ENCODE measurements at places on chromosomes 4 and X. TPM values are rescaled to one million over a fixed set of nuclear protein-coding genes. Genes with fewer than 3 reads are reported as not detected.

GRCh38 chr4:71239365-71239764 lies 99.5 kb upstream of the SLC4A4 start:
- DNase-seq, result no peak

DNA sequence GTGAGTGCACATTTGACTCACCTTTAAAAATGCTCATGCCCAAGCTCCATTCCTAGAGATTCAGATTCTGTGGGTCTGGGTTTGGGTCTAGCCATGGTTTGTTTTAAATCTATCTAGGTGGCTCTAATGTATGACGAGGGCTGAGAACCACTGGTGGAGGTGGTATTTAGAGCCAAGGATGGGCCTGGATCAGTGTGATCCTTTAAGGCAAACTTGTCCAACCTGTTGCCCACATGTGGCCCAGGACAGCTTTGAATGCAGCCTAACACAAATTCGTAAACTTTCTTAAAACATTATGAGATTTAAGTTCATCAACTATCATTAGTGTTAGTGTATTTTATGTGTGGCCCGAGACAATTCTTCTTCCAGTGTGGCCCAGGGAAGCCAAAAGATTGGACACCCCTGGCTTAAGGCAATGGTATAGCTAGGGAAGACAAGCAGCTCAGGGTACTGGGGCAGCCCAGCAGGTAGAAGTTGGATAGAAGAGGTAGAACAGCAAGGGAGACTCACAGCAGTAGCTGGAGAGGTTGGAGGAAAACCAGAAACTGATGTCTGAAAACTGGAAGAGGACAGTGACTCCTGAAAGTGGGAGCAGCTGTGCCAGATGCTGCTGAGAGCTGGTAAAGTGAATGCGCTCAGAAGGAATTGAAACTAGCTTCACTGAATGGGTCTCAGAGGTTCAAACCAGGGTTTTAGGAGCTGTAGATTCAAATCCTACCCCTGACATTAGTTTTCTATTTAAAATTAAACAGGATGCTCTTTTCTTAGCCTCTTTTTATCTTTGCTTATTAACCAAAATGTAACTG lies 18.2 kb downstream of the ADD1 start:
- no peak for DNase-seq

DNA sequence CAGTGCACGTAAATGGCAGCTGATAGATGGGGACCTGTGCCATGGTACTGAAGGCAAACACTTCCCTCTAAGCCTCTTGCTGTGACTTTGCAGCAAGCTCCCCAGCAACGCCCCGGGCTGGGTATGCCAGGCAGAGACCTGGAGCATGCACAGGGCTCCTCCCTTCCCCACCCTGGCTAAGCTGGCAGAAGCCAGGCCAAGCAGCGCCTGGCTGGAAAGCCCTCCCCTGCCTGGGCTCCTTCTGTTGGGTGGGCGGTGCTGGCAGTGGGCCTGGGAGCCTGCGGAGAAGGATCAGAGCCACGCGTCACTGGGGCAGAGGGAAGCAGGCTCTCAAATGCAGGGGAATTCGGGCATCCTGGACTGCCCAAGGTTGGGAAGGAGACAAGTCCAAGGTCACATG lies 3.6 kb downstream of the ATP2B3 start:
- DNase-seq, result no peak

DNA sequence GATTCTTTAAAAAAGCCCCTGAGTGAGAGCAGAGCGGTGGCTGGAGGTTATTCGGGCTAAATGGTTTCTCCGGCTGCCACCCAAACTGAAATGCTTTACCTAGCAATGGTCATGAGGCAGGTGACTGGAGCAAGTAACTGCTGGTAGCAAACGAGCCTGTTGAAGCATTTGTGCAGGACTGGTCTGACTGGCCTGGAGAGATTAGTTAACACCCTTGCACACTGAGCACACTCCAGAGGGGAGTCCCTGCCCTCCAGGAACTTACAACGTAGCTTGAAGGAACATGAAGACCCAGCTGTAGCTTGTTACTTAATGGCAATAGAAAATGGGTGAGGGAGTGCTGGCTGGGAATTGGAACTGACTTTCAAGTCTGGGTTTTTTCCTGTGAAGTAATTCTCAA lies 40.4 kb downstream of the CCNG2 start:
- DNase-seq, result no peak

- no peak for DNase-seq
Observed at GRCh38 chrX:154719132-154719675, 31.7 kb downstream of the GAB3 start.

DNA sequence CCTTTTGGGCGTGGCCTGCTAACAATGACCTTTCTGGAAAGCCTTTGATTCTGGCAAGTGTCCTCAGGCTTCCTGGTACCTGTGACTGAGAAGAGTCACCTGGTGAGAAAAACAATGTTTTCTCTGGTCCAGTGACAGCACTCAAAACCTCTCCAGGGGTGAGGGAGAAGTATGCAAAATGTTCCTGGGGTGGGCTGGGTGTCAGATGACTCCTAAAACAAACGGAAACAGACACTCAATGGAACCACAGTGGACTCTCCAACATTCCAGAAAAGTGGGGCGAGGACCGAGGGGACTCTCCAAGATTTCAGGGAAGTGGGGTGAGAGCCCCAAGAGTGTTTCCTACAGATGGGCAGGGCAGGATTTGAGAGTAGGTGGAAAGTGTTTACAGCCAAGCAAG lies 69.5 kb downstream of the ANAPC4 start:
- DNase-seq, result no peak

- DNase-seq, result no peak
Observed at GRCh38 chr4:95086551-95086950, 328.8 kb downstream of the BMPR1B start.

GRCh38 chrX:106286053-106286650 lies 118.0 kb downstream of the PWWP3B start:
- DNase-seq, result no peak

DNA sequence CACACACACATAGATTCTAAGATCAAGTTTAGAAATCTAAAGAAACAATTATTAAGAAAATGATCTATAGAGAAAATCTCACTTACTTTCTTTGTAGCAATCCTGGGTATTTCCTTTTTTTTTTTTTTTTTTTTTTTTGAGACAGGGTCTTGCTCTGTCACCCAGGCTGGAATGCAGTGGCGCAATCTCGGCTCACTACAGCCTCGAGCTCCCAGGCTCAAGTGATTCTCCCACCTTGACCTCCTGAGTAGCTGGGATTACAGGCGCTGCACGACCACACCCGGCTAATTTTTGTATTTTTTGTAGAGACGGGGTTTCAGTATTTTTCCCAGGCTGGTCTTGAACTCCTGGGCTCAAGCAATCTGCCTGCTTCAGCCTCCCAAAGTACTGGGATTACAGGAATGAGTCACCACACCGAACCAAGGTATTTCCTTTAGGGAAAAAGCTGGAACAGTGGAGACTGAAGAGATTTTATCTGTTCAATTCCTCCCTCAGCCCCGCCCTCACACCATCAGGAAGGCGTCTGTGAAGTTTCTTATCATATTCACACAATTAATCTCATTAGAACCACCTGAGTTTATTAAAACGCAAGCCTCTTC lies at the start of gene TRIML2:
Gene TRIML2, minus strand, starts transcription at position 447 of the 599 bp plus-strand sequence. CDS start 4,235 bp downstream, outside the sequence.
- no peak for DNase-seq

The CLGN gene
- 0.40 TPM for total RNA-seq

DNA sequence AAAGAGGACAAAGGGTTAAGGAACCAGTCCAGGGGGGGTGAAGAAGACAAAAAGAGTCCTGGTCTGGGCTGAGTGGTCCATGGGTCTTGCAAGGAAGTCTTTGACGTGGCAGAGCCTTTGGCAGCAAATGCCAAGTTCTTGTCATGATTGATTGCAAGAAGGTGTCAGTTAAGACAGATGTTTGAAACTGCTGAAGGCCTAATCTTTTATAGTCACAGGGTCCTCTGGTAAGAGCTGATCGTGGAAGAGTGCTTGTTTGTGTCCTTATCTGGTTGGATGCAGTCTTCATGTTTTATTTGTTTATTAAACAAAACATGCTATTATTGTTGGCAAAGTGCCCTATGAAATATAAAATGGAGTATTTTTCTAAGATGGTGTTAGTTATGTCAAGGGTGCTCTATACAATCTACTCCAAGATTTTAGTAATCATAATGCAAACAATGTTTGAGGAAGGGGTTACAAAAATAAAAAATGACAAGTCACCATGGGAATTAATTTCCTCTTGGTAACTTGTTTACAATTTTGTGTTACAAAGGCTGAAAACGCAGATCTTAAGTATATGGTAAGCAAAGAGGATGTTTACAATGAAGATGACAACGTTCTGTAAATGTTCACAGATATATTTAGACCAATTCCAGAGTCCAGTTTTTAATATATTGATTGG lies 85.9 kb downstream of the MAGED4 start:
- DNase-seq, result no peak

DNA sequence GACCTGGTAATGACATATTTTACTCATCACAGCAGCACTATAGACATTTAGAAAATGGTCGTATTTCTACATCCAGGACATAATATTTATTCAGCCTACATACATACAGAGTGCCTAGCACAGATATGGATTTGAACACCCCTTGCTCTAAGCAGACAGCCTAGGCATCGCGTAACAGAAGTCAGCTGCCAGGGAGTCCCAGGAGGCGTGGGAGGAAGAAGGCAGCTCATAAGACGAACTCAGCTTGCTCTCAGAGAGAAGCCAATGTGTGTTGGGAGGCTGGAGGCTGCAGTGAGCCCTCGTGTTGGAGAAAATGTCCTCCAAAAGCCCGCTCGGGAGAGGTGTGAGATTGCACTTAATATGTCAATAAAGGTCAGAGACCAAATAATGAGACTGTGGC lies 131.6 kb downstream of the BCOR start:
- no peak for DNase-seq

DNA sequence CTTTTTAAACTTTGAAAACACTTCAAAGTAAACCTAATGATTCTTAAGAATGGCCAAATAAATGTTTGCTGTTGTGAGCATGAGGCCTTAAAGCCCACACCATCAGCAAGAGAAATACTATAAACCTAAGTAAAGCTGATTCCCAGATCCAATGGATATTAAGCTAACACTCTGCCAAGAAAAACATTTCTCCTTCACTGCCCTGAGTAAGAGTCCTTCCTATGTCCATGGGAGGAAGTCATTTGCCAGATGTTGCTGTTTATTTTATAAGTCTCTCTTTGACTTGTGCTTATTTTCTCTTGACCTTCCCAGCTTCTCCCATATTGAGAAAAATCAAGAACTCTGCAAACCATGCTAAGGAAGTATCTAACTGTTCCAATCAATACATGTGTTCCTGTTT lies 154.3 kb upstream of the EDNRA start:
- DNase-seq, result no peak

GRCh38 chr4:73709451-73710033 lies 30.8 kb upstream of the CXCL8 start:
- no peak for DNase-seq

DNA sequence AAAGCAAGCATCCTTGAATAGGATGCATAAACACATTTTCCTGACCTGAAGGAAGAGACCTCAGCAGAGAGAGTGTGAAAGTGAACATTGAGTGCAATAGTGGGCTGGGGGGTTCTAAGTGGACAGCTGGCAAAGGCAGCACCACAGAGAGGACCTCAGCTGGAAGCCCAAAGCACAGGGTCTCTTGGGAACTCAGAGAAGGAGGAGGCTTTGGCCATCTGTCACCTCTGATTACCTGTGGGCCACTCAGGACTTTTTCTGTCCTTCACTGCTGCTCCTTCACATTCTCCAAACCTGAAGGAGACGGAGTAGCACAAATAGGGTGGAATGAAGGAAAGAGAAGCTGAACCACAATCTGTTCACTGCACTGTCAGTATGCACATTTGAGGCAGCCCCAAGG lies 37.9 kb upstream of the FAT4 start:
- DNase-seq, result no peak

The CLDN2 gene
- 1.9 TPM for total RNA-seq

GRCh38 chrX:48569958-48570357 lies 4.3 kb upstream of the RBM3 start:
- no peak for DNase-seq

DNA sequence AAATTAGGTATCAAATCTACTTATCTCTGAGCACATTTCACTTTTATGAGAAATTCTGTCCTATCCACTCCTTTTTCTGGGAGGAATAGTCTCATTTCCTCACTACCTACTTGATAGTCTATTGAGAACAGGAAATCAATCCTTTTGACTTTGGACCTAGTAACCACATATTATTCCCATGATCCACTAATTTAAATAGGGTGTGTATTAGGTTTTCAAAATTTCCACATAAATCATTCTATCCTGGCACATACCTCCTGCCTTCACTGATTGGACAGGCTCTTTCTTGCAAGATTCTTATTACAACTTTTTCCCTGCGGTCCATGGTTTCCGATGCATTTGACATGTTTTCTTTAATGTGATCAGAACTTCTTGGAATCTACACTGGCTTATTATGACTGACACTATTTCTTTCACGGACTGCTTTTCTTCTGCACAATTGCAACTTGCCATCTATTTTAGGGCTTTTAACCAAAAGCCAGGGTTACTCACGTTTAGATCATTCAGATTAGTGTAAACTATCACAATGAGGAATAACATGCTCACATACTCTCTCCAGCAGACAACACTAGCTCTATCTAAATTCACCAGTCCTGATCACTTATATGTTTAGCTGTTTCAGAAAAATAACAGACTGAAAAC lies 419.9 kb upstream of the SLIT2 start:
- no peak for DNase-seq

The MAGED4 gene
- 1.9 TPM for total RNA-seq

The MTMR8 gene
- total RNA-seq, result 6.9 TPM

- no peak for DNase-seq
Observed at GRCh38 chrX:120727911-120728310, 98.1 kb upstream of the C1GALT1C1 start.

The NAP1L3 gene
- 0.40 TPM for total RNA-seq

The C4orf54 gene
- total RNA-seq, result not detected

- peak; percentile 95 for DNase-seq
Observed at GRCh38 chr4:15956179-15956850, 6.7 kb downstream of the FGFBP2 start.

DNA sequence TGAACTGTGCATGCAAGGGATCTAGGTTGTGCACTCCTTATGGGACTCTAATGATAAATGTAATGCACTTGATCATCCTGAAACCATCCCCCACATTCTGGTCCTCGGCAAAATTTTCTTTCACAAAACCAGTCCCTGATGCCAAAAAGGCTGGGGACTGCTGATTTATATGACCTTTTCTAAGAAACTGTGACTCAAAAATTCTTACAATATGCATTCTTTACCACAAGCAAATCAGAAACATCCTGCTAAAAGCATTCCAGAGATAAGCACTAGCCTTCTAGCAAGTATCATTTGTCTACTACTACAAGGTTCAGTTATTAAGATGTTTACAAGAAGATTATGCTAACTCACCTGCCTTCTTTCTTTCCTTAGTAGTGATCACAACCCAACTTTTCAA lies 166.5 kb upstream of the PCDH7 start:
- DNase-seq, result no peak

DNA sequence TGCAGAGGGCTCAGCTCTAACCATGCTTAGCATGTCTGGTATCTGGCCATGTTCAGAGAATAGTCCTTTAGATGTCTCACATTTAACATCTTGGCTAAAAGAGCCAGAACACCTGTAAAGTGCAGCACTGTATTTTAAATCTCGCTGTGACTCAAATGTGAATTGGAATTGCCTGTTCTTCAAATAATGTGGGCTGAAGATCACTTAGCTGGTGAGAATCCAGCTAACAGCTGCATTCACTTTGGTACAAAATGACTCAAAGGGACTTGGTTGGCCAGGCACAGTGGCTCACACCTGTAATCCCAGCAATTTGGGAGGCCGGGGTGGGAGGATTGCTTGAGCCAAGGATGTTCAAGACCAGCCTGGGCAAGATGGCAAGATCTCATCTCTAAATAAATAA lies 63.5 kb upstream of the PLAC8 start:
- no peak for DNase-seq
